RPMI7951 (cell line): ENCODE measurements at places on chromosomes 1 and 21.

DNA sequence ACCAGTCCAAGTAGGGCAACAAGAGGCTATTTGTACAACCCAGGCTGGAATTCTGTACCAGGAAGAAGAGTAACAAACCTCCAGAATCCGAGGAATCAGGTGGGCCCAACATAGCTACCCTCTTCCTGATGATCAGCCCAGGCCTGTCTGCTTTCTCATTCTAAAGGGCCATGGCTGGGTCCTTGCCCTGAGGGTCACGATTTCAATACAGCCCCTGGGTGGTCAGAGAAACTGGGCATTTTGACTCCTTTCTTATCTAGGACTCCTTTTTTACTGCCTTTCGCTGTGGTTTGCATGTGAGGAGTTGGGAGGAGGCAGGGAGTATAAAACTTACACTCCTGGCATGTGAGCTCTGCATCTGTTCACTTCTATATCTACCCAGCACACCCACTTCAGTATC is 164.9 kb upstream of the COA6 start:
- DNase-seq: peak; percentile 11

GRCh38 chr1:100979631-100980030 is 46.0 kb downstream of the DPH5 start:
- DNase-seq: no peak

GRCh38 chr1:41013796-41014195 is 7.7 kb downstream of the SLFNL1 start:
- no peak for DNase-seq

GRCh38 chr1:207007352-207008033 is 25.1 kb downstream of the C1orf116 start:
- peak; percentile 95 for DNase-seq

GRCh38 chr21:34797921-34798535 is 129.2 kb downstream of the CLIC6 start:
- DNase-seq: no peak

- peak; percentile 59 for DNase-seq
Measured at GRCh38 chr1:234616644-234617043, 6.7 kb upstream of the IRF2BP2 start.

- no peak for DNase-seq
Measured at GRCh38 chr1:55047611-55048010, 8.3 kb downstream of the PCSK9 start.

DNA sequence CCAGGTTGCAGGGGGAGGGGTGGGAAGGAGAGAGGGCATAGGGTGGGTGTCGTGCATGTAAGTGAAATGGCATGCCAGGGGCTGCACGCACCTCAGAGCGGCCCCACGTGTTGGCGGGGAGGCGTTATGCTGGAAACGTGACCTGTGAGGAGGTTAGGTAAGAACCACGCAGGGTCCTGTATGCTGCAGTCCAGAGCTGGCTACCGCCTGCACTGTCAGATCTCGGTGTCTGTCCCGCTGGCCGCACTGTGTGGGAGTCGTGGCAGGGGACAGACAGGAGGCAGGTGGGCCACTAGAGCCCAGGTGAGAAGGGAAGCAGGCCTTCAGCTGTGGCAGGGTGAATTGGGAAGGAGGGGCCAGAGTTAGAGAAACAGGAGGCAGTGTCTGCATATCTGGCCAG is 79.7 kb downstream of the GALNT2 start:
- DNase-seq: no peak

GRCh38 chr1:121445679-121446078 is 260.9 kb downstream of the SRGAP2C start:
- DNase-seq: no peak
